Activated naive CD8-positive, alpha-beta T cell treated with anti-CD3 and anti-CD28 coated beads, Interleukin-2, amount 50 U/mL, for 24 hours (primary cell): ENCODE measurements at places on chromosomes 3 and 15.

- no peak for DNase-seq
Observed at GRCh38 chr3:73121669-73122331, 60.3 kb downstream of the EBLN2 start.

DNA sequence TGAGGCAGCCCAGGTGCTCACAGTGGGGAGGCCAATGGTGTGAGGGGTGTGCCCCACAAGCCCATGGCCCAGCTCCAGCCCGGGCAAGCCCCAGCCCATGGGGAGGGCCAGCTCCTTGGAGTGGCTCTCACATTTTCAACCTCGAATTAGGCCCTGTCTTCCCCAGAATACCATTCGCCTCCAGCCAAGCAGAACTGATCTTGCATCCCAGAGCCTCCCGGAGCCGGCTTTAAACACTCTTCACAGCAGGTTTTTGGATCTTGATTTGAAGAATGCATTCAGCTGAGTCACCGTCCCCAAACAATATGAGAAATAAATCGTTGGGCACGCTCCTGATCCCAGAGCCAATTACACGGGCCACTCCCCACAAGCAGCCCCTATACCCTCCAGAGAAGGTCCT is 23.7 kb downstream of the TPRA1 start:
- DNase-seq = no peak

- DNase-seq = no peak
Observed at GRCh38 chr3:39752751-39753150, 56.7 kb upstream of the MYRIP start.

- DNase-seq = no peak
Observed at GRCh38 chr3:10213156-10213792, 35.0 kb upstream of the TATDN2 start.
